DMS153 (cell line): ENCODE measurements at places on chromosomes 11 and 22.

DNA sequence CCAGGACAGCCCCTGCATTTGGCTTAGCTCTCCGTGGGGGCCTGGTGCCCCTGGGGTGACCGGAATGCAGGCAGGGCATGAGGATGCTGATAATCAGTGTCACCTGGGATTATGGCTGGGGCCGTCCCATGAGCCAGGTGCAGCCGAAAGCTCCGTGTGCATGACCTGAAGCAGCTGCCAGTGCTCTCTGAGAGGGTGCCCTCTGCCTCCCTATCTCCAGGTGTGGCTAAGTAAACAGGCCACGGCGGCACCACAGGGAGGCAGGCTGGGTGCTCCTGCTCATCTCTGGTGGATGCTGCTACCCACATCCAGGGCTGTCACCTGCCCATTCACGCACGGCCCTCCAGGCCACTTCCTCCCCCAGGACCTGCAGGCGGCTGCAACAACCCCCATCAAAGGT is 29.8 kb downstream of the DUSP8 start:
- peak; percentile 77 for DNase-seq

GRCh38 chr11:37504060-37504611 is 906.1 kb upstream of the RAG2 start:
- no peak for DNase-seq

DNA sequence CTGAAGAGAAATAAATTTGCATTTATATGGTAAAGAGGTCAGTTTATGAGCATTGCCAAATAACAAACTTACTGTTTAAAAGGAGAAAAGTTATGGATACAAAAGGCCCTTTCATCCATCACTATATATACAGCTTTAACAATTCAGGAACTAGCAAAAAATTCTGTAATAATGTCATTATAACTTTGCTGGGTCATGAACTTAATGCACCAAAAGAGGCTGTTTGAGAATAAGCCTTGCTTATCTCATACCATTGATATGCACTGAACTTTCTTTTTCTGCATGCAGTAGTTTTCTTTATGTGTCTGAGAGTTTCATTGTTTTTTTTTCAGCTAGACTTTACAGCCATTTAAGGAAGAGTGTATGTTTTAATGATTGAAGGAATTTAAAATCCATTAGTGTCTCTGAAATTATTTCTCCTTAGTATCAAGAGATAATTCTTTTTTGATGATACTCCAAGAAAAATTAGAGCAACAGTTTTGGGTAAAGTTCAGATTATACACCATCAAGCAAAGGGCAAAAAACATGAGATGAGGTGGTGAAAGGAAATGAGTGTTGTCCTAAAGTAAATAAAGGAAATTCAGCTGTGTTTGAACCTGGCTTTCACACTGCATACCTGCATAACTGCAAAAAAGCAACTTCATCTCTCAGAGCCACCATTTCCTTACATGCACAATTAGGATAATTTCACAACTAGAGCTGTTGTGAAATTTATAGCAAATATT is 188.2 kb upstream of the ANO3 start:
- DNase-seq = no peak

- no peak for DNase-seq
These were observed 837.8 kb downstream of the TBC1D22A start for GRCh38 chr22:47600281-47600680.

DNA sequence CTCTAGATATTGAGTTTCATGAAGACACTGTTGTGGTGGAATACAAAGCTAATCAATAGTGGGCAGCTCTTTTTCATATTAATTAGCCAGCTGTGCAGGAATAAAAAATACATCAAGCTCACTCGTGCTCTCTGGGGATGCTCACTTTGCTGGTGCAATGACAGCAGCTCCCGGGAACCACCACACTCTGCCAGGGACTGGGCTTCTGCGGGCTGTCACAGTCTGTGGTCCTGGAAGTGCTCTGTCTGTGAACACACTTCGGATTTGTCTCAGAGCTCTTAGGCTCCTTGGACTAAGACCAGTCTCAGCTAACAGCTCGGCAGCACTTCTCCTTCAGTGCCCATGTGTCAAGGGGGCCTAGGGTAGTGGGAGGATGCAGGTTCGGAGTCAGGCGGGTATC is 393.5 kb downstream of the TENM4 start:
- no peak for DNase-seq

DNA sequence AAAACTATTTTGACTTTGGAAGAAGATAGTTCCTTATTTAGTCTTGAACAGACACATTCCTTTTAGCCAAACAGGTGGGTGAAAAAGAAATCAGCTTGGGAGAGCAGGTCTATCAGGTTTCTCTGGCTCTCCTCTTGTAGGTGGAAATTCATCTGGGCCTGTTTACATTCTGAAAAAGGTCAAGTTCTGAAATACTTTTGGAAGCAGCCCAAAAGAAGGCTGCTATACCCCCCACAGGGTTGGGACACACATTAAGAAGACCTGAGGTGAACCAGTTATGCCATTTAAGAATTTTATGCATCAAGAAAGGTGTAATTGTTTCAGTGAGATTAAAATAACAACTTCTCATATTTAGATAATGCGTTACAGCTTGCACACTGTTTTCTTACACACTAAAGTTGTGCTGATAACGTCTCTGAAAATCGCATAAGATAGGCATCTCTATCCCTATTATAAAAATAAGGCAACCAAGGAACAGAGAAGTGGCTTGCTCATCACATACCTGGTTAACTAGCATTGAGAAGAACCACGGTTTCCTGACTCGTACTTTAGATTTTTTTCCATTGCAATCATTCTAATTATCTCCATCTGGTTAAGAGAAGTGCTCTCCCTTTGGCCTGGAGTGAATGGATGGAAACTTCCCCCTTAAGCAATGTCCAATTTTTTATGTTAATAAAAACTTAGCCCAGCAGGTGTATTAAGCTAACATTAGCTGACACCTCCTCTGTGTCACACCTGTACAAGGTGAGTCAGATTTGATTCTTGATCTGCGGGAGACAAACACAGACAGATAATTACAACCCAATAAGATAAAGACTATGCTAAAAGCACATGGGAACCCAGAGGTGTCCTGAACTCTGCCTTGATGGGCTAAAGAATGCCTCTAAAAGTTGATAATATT is 60.5 kb upstream of the UCP3 start:
- no peak for DNase-seq
